ENCODE measurements at places on chromosomes 2 and 18.

GRCh38 chr18:79613186-79613931 is 66.2 kb upstream of the CTDP1 start:
- DNase-seq, result no peak

GRCh38 chr2:10923008-10923375 is 11.3 kb downstream of the KCNF1 start:
- no peak for DNase-seq

DNA sequence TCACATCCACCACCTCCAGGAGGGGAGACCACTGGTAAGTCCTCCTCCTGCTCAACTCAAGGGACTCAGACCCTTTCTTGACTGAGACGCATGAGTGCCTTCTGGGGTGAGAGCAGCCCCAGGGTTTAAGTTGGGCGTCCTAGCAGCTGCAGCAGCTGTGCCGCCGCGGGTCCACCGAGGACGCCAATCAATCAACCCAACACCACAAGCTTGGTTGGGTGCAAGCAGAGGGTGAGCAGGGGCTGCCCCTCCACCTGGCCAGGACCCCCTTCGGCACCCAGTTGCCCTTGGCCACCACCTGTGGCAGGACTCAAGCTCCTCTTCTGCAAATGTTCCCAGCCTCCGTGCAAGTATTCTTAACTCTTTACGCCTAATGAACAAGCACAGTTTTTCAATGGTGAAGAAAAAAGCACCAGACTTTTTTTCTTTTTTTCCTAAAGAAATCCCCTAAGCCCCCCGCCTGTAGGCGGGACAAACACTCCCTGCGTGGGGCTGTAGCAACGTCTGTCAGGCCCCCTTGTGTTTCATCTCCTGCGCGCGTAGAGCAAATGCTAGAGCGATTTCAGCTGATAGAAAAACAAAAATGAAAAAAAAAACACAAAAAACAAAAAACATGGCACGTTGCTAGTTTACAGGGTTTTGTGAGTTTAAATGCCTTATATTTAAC is 197.1 kb downstream of the LOXHD1 start:
- DNase-seq, result no peak

GRCh38 chr18:65901522-65901921 is 150.7 kb downstream of the CDH7 start:
- no peak for DNase-seq

DNA sequence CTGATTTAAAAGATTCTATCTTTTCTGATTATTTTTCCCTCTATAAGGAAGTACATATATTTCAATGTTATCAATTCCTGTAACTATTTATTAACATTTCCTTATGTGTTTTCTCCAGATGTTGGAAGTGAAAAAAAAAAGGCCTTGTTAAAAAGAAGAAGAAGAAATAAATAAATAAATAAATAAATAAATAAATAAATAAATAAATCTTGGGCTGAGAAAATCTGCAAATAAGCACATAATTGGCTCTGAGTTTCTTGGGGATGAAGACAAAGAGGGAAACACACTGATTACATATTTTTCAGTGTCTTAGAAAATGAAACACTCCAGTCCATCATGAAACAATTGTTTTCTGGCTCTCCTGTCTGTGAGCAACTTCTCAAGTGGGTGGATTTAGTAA is 21.1 kb upstream of the MBOAT2 start:
- no peak for DNase-seq

DNA sequence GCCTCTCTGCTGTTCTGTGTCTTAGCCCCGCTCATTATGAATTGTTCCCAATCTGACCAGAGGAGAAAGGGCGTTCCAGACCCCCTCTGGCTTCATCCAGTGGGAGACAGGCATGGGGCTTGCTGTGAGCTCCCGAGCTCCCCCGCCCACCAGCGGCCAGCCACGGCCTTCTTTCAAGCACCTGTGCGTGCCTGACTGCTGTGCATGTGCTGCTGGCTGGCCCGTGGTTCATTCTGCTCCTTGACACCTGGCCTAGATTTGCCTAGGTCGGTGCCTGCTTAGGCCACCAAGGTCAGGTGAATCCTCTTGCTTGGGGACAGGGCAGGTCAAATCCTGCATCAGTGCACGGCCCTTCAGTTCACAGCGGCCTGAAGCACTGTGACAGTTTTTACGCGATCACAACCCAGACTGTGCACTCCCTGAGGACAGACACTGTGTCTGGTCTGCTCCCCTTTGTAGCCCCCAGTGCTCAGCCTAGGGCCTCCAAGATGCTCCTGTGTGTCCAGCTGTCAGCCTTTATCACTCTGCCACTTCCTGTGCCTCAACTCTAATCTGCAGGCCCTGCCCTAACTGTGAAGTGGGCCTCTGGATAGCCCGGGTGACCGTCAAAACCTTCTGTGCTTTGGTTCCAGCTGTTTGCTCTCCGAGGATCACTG is 3.6 kb upstream of the LPIN1 start:
- no peak for DNase-seq

Measured in stimulated activated CD4-positive, alpha-beta T cell treated with anti-CD3 and anti-CD28 coated beads, Interleukin-4, amount 100 ng/mL, for 1 hour (primary cell).